ENCODE measurements at places on chromosomes 7 and 10.

DNA sequence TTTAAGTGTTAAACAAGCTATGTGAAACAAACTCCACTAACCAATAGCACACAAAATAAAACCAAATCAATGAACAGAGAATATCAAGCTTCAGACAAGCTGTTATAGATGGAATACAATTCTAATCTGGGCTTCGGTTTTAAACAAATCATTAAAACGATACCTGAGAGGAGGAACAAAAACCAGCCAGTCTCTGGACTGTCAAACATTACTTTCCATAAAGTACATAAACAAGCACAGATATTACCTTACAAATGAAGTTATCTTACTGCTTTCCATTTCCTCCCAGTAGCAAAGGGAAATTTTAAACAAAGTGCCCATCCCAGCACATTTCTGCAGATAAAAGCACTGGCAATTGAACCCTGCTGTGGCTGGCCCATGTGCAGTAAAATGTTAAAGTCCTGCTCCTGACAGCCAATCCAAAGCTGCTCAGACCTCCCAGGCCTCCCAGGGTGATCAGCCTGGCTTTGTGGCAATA, 128.0 kb downstream of the NRCAM start:
- DNase-seq: no peak

GRCh38 chr10:60473557-60473956, 83.9 kb upstream of the ANK3 start:
- DNase-seq: no peak

DNA sequence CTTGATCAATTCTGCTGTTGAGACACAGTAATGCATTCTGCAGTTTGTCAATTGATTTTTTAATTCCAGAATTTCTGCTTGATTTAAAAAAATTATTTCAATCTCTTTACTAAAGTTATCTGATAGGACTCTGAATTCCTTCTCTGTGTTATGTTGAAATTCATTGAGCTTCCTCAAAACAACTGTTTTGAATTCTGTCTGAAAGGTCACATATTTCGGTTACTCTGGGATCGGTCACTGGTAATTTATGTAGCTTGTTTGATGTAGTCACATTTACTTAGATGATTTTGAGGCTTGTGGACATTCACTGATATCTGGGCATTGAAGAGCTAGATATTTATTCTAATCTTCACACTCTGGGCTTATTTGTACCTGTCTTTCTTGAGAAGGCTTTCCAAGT, 67.2 kb upstream of the NME8 start:
- no peak for DNase-seq

DNA sequence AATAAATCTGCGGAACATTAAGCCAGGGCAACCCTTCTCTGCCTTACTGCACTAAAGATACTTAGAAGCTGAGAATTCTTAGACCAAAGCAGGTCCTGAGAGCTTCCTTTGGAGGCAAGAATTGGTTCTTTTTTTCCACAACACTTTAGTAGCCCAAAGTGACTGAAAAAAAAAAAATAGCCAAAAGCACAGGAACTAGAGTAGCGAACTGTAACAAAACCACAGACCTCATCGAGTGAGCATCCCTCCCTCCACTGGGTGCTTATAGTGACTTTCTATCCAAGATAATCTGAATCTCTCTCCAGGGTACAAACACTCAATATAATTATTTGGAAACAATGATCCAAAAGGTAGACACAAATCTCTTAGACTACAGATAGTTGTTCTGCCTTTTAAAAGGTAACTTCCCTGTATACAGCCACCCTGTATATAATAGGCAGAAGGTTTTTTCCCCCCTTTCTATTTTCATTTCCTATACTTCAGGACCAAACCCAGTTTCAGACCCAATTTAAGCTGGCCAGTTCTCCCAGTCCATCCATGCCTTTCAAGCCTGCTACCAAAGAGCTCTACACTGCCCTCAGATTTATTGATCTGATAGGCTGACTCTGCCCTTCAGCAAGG, 31.6 kb upstream of the KCNIP2 start:
- DNase-seq: no peak

DNA sequence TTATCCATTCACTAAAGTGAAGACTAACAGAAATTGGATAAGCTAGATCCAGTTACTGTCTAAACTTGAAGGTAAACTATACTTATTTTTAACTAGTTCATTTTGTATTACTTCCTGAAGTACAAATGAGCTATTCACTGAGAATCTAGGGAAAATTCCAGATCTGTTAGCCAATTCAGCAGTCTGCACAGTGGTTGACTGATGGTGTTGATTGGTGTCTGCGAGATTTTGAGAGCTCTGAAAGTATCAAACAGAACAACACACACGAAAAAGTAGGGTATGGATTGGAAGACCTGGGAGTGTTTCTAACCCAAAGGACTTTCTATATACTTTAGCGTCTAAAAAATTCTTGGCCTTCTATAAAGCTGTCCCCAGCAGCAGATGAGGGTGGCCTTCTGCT, 33.6 kb upstream of the AGR2 start:
- no peak for DNase-seq

All from fibroblast of upper back skin (primary cell).